NCI-H510A (cell line): ENCODE measurements at places on chromosomes 11 and 22.

DNA sequence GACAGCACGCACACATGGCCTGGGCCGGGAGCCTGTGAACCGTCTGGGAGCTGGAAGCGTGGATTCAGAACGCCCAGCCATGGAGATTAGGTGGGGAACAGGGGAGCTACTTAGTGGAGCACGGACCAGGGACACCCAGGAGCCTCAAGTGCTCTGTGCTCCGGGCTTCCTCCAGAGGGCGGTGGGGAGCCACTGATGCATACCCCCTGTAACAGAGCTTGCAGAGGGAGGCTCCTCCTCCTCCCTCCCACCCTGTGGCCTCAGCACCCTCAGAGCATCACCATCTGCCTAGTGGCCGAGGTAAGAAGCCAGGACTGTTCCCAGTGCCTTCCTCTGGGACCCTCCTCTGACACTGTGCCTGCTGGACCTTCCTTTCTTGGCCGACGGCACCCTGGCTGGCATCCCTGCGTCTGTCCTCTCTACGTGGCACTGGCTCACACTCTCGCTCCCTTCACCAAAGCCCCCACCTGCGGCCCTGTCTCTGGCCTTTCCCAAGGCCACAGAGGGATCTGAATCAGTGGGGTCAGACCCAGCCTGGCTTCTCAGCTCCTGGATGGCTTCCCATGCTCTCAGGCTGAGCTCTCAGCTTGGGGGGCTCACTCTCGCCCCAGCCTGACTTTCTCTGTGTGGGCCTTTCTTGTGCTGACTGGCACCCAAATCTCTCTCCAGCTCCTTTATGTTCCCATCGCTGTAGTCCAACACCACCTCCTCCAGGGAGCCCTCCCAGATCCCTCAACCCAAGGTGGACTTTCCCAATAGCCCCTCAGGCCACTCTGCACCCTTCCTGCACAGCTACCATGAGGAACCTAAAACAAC, 780.9 kb downstream of the BRD1 start:
- DNase-seq = peak; percentile 51

- no peak for DNase-seq
Observed at GRCh38 chr11:111967649-111968048, 30.5 kb downstream of the DIXDC1 start.

GRCh38 chr11:130737866-130738431, 178.3 kb downstream of the SNX19 start:
- no peak for DNase-seq

GRCh38 chr11:123173040-123173855, 21.8 kb downstream of the CLMP start:
- no peak for DNase-seq

DNA sequence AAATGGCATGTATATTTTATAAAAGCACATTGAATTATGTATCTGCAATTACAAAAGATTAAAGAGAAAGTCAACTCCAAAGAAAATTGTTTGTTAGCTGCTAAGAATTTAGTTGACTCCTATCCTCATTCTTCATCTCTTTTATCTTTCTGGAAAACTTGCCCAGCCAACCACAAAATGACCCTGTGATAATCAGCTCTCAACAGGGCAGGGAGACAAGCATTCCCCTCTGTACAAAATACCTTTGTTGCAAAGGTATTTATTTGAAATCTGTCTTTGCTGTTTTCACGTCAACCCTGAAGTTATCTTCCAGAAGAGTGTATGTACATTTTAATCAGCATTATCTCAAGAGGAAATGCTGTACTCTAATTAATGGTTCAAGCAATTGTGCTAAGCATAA, 191.1 kb upstream of the DDI1 start:
- no peak for DNase-seq

- no peak for DNase-seq
Observed at GRCh38 chr11:38577769-38578168, 1979.7 kb upstream of the RAG2 start.

GRCh38 chr11:119853581-119854360, 124.8 kb upstream of the NECTIN1 start:
- DNase-seq = no peak

GRCh38 chr11:37110385-37110784, 512.3 kb upstream of the RAG2 start:
- no peak for DNase-seq

DNA sequence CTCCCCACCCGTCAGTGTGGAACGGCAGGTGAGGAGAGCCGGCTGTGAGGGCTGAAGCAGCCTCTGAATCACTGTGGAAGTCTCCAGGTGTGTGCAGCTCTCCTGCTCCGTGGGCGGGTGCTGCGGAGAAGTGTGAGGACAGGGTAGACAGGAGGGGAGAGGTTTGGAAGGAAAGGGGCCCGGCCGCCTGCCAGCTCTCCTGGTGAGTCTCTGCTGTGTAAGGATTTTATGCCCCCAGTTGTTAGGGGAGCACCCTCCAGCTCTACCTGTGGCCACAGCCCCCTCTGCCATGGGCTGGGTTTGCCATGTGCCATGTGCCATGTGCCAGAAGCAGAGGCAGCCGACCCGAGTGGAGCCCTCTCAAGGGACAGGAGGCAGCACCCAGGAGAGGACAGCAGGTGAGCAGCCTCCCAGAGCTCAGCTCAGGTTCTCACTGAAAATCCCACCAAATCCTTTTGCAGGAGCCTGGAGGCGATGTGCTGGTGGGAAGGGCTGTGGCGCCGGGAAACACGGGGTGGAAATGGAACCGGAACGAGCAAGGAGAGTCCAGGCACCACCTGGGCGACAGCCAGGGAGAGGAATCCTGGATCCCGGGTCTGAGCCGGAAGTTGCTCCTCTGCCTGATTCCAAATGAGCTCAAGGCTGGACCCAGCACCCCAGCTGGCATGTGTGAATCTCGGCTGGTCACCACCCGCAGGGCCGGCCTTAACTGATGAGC, 804.4 kb downstream of the BRD1 start:
- DNase-seq = no peak

GRCh38 chr11:69452206-69452987, 29.1 kb upstream of the LINC01488 start:
- no peak for DNase-seq

GRCh38 chr22:39414377-39414776, 14.8 kb downstream of the TAB1 start:
- no peak for DNase-seq

DNA sequence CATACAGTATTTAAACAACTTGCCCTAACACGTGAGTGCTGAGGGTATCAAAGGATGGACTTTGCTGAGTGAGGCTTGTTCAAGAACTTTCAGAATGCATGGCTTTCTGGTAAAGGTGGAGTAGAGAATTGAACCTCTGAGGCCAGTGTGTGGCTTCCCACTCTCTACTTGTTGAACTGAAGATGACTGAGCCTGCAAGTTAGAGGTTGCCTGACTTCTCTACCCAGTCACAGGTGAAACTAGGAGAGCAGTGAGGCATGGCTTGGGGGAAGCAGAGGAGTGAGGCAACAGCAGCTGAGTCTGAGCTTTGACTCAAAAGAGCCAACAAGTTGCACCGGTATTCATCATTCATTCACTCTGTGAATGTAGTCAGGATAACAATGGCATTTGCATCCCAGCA, 256.4 kb upstream of the SESN3 start:
- no peak for DNase-seq

GRCh38 chr22:28435140-28435768, 244.4 kb downstream of the TTC28 start:
- no peak for DNase-seq

GRCh38 chr11:79043726-79044125, 397.1 kb downstream of the TENM4 start:
- no peak for DNase-seq

DNA sequence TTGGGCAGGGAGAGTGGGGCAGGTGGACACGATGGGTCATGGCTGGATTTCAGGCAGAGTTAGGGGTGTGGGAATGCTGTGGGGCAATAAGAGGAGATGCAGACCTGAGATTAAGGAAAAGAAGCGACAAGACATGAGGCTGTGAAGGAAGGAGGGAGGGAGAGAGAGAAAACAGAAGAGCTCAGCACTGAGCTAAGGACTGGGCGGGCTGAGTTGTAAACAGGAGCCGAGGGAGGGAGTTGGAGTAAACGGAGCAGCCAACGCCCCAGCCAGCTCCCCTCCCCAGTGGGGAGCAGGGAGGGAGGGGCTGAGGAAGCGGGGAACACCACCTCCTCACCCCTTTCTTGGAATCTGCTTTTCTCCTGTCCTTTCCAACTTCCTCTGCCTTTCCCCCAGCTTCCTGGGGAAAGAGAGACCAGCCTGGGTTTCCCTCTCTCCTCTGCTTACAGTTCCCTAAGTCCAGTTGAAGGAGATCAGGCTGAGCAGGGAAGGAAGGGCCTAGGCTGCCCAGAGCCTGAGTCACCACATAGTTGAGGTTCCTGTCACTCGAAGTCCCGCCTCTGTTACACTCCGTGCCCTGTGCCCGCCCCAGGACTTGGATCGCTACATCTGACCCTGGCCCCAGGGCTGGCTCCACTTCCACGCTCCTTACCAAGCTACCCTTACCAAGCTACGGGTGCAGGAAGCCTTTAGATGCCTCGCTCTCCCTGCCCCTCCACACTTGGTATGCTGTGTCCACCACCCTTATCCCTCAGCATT, 6.7 kb upstream of the AHNAK start:
- no peak for DNase-seq

DNA sequence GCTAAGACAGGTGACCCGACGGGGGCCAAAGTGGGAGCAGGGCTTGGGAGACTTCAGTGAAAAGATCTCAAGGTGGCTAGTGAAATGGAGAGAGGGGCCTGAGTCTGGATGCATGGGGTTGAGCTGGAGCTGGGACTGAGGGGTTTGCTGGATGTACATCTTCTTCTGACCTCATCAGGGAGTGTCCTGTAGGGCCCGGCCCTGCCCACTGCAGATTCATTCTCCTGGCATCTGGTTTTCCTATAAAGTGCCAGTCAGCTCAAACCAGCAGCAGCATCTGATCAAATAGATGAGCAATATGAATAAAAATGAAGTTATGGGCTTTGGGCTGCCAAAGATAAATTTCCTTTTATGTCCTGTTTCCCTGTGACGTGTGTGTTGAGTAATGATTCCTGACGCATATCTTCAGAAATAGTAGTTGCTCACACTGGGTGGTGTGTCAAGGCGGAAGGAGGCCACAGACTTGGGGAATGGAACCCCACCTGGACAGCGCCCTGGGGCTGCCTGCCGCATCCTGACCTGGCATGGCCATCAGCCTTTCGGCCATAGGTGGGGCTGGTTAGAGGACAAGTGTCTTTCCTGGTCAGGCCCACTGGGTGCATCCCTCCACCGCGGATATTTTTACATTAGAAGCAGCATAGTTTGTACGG, 135.4 kb downstream of the OSBP2 start:
- DNase-seq = no peak

- DNase-seq = no peak
Observed at GRCh38 chr11:119671561-119672015, 57.4 kb downstream of the NECTIN1 start.

GRCh38 chr11:94154095-94154856, 25.6 kb downstream of the PANX1 start:
- DNase-seq = no peak

GRCh38 chr22:19869497-19870152, 15.0 kb upstream of the GNB1L start:
- DNase-seq = no peak

- no peak for DNase-seq
Observed at GRCh38 chr11:47532597-47533213, 20.2 kb downstream of the CELF1 start.

DNA sequence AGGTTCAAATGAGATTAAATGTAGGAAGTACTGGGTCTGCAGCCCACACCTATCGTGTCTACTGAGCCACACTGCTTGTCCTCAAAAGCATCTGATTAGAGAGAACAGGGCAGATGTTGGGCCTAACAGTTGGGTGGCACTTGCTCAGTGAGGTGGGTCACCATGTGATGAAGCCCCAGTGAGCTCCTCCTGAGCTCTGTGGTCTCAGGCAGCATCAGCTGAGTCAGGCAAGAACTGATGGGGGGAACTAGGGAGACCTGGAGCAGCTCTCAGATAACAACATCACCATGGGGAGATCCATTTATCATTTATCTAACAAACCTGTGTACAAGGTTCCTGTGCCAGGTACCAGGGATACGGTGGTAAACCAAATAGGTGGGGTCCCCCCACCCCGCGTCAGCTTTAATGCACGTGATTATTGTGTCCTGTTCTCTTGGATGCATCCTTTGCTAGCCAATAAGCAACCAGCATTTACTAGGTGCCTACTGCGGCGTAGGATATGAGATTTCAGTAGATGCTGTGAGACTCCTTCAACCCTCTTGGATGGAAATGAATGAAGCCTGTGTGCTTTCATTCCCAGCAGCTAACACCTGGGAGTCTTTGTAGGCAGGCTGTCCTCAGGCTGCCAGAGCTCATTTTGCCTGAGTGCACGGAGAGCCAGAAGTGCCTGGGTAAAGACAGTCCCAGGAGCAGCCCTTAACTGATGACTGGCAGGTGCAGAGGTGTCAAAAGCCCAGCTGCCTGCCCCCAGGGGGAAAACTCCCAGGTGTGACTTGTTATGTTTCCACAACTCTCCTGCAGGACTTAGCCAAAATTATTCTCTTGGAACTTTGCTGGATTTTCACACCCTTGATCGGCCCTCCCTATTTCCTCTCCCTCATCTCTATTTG, 73.6 kb upstream of the NARS2 start:
- DNase-seq = peak; percentile 12

DNA sequence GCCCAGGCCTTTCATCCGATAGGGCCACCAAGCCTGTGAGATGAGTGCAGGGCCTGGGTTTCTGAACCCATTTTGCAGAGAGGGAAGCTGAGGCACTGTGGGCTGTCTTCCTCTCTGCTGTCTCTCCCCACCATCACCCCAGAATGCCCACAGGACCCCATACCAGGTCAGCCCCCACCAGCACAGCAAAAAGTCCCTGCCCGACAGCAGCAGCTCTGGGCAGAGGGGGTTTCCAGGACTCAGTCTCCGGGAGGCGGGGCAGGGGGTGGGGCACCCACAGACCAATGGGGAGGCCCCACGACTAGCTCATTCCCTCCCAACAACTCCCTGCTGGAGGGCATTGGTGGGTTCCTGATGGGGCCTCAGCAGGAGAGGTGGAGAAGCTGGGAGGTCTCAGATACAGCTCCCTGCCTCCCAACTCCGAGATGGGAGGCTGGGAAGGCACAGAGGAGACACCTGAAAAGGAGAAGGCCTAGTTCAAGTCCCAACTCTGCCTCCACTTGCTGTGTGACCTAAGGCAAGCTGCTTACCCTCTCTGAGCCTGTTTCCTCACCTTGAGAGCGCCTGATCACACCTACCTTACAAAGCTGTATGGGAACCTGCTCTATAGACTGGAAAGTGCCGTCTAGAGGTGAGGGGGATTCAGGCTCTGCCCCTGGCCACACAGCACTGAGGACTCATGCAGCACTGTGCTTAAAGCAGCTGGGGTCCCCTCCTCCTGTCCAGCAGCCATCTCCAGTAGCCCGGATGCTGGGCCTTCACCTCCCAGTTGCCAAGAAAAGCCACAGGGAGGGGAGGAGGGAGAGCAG, 3.5 kb downstream of the CBX7 start:
- no peak for DNase-seq

GRCh38 chr11:62649486-62649885, 3.1 kb upstream of the GANAB start:
- DNase-seq = no peak

GRCh38 chr11:111329306-111330204, 31.2 kb downstream of the POU2AF3 start:
- DNase-seq = no peak

GRCh38 chr11:61581030-61581928, at the start of gene SYT7:
Gene SYT7 (minus strand): TSS chr11:61581076. CDS start chr11:61580820, 256 bp downstream.
- DNase-seq = peak; percentile 94

- peak; percentile 92 for DNase-seq
Observed at GRCh38 chr11:65083834-65084597, at the start of the genes CDCA5 and ZFPL1. Gene CDCA5 (minus strand): TSS chr11:65084040. CDS start chr11:65083978, 62 bp downstream. Gene ZFPL1 (plus strand): TSS chr11:65084222. CDS start chr11:65084699, 477 bp downstream.
